ENCODE measurements at places on chromosomes 16 and 17. TPM values are rescaled to one million over a fixed set of nuclear protein-coding genes. Genes with fewer than 3 reads are reported as not detected.

- DNase-seq, result no peak
Observed at GRCh38 chr17:17509601-17510425, 13.6 kb upstream of the RASD1 start.

The GTF3C1 gene
- total RNA-seq, result 52.5 TPM

The KRT33A gene
- not detected for total RNA-seq

GRCh38 chr17:78644931-78645351 is 67.7 kb upstream of the DNAH17 start:
- DNase-seq, result no peak

- DNase-seq, result no peak
Observed at GRCh38 chr16:17331071-17331607, 139.6 kb downstream of the XYLT1 start.

- no peak for DNase-seq
Observed at GRCh38 chr16:72769876-72770275, 278.1 kb downstream of the ZFHX3 start.

- DNase-seq, result no peak
Observed at GRCh38 chr16:87849419-87850008, 19.8 kb downstream of the SLC7A5 start.

DNA sequence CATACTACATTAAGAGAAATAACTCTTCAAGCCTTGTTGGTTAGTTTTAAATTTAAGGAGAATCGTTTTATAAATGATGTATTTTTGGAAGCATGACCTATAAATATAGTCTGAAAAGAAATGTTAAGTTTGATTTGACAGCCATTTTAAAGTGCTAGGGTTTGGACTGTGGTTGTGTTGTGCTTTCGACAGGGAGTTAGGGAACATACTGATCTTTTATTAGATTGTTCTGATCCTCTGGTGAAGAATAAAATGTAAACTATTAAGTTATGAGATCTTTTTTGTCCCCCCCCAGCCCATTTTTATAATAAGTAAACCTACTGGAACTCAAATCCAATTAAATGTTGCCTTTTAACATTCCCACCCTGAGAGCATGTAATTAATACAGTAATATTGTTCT is 12.0 kb downstream of the TAF15 start:
- no peak for DNase-seq

The PERCC1 gene
- 0.77 TPM for total RNA-seq

The SEPTIN12 gene
- total RNA-seq, result not detected

- no peak for DNase-seq
Observed at GRCh38 chr17:39954876-39955275, 7.9 kb upstream of the GSDMA start.

DNA sequence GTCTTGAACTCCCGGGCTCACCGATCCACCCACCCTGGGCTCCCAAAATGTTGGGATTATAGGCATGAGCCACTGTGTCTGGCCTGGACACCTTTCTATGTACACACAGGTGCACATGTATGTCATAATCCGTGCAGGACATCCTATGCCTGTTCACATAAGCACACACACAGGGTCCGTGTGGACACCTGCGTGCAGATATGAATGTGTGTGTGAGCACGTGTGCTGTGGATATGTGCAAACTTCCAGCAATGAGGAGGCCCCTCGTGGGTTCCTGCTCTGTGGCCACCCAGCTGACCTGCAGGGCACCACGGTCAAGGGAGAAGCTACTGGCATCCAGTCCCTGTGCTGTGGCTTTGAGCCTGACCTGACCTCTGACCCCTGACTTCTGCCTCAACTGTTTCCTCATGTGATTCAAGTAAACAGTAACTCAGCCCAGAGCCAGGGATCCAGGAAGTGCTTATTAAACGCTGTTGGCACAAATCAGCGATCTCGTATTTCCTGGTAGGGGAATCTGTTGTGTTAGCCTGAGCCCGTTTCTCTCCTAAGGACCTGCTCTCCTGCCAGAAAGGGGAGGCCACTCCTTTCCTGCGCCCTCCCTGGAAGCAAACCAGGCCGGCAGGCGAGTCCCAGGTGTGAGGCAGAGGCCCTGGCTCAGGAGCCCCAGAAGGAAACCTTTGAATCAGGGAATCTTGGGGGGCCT is 6.5 kb downstream of the CPNE7 start:
- DNase-seq, result no peak

The SCARF1 gene
- total RNA-seq, result 1.2 TPM

- no peak for DNase-seq
Observed at GRCh38 chr17:72199256-72199655, 78.4 kb downstream of the SOX9 start.

- DNase-seq, result no peak
Observed at GRCh38 chr16:47848421-47849109, 307.2 kb downstream of the ABCC12 start.

The OR4D1 gene
- 2.3 TPM for total RNA-seq

Measured in naive thymus-derived CD4-positive, alpha-beta T cell (primary cell).